CD4-positive, alpha-beta T cell (primary cell): ENCODE measurements at places on chromosomes 5 and 9.

GRCh38 chr9:91419222-91420191 lies 4.1 kb downstream of the NFIL3 start:
- DNase-seq, result no peak

- DNase-seq, result no peak
Observed at GRCh38 chr9:78239506-78239905, 3.6 kb downstream of the CEP78 start.

DNA sequence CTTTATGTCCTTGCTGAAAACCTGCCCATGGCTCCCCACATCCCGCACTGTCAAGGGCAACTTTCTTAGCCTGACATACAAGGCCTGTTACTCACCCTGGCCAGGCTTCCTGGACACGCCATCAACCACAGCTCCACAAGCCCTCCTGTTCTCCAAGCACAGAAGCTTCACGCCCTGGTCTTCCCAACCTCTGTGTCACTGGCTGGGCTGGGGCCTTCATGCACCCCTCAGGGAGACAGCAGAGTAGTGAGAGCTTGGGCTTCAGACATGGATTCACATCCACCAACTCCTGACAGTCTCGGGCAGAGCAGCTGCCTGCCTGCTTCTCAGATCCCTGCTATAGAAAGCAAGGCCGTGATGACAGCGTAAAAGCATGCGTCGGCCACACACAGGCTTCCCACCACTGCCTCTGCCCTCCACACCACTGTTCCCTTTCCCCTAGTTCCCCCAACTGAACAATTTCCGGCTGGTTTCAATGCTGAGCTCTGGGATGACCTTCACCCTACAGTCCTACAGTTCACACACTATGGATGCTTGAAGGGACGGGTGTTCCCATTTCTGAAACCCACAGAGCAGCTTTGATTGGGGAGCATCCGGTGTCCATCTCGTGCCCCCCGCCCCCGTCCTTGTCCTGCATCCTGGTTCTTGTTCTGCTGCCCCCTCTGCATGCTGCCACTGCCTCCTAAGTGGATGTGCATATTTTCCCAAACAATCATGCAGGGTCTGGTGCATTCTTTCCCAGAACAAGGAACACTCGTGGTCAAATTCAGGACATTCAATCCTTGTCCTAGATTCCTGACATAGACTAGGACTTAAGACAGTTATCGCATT lies 33.4 kb upstream of the ADAMTS2 start:
- DNase-seq, result no peak

GRCh38 chr5:575636-576035 lies 36.5 kb upstream of the CEP72 start:
- DNase-seq, result no peak

GRCh38 chr5:97986069-97986468 lies 787.4 kb upstream of the RGMB start:
- no peak for DNase-seq

GRCh38 chr5:7856855-7857254 lies 5.9 kb upstream of the CFAP90 start:
- DNase-seq, result peak; percentile 41

DNA sequence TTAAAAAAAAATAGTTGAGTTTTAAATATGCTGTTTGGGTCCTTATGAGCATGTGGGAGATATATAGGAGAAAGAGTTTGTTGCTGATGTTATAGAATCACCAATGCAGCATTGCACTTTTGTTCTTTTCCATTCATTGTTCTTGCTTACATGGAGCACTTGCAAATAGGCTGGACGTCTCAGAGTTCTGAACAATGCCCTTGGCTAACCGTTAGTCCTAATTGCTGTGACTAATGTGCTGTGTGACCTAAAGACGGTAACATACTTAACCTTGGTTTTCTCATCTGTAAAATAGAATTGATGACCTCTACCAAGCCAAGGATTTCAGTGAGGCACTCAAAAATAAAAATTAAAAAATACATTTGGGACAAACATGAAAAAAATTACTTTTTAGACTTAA lies 29.8 kb downstream of the PIK3R1 start:
- no peak for DNase-seq
